ENCODE measurements at places on chromosomes 7 and 10.
A peak's percentile ranks its signal among the peaks of the same experiment; 100 is the strongest.

DNA sequence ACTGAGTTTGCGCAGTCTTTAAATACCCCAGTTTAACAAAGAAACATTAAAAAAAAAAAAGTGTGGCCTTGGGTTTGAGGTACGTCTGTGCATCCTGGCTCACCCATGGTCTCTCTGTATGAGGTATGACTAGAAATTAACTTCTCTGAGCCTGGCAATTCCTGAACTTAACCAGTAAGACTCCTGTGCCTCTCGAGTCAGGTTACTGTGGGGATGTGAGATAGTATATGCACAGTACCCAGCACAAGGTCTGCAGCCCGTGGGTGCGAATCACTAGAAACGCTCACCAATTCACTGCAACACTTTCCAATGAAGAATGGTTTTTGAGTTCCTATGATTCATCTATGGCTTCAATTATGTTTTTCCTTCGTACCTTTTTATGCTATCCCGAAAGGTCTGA, 149.9 kb downstream of the SFMBT2 start:
- no peak for DNase-seq

- DNase-seq, result no peak
These were observed 118.7 kb downstream of the RALA start for GRCh38 chr7:39741942-39742623.

- DNase-seq, result no peak
These were observed 187.5 kb upstream of the NFE2L3 start for GRCh38 chr7:25964483-25964991.

- DNase-seq, result no peak
These were observed 21.5 kb downstream of the CUX1 start for GRCh38 chr7:101838837-101839483.

DNA sequence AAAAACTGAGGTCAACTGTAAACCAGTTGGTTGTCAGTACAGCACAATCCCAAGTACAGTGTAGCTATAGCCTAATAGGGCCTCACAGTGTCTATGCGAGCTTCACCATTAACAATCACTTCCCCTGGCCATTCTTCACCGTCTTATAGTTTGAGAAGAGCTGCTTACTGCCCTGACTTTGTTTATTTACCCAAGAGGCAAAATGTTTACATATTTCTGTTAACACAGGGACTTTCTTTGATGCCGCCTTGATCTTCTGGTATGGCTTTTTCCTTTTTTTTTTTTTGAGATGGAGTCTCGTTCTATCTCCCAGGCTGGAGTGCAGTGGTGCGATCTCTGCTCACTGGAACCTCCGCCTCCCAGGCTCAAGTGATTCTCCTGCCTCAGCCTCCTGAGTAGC, 3.3 kb downstream of the MYOF start:
- DNase-seq, result no peak

GRCh38 chr7:140042386-140042670, 20.4 kb downstream of the PARP12 start:
- DNase-seq, result no peak

DNA sequence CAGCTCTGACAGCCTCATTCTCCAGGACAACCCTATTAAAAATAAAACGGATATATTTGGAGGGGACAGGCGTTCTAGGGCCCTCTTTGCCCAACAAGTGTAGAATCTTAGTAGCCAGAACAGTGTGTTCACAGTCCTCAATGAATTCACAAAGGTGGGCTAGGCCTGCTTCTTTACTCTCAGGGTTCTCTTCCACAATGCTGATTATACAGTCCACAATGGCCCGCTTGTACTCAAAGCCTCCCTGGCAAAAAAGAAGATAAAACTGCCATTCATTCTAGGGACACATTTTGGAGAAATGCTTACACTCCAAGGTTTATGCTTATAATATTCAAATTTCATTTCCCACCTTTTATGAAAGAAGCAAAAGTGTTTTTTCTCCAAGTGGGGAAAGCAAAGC, 62.6 kb downstream of the MEST start:
- DNase-seq, result no peak

DNA sequence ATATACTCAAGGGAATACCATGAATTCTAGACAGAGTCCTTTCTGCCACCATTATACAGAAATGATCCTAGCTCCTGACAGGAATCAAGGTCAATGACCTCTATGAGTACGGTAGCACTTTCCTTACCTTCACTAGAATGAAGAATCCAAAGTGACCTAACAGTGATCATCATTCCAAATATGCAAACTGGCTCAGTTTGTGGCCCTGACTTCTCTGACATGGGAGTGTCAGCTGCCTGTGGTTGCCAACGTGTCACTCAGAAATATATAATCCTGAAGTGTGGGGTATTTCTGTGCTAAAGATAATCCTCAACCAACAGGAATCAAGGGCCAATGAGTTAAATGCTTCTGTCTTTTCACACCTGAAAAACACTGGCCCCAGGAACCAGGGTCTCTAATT, 45.7 kb downstream of the COPG2 start:
- DNase-seq, result no peak

DNA sequence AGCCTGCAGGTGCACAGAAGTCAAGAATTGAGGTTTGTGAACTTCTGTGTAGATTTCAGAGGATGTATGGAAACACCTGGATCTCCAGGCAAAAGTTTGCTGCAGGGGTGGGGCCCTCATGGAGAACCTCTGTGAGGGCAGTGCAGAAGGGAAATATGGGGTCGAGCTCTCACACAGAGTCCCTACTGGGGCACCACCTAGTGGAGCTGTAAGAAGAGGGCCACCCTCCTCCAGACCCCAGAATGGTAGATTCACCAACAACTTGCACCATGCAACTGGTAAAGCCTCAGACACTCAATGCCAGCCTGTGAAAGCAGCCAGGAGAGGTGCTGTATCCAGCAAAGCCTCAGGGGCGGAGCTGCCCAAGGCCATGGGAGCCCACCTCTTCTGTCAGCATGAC, 205.8 kb downstream of the CCSER2 start:
- DNase-seq, result no peak

GRCh38 chr10:28555358-28555757, 22.4 kb downstream of the WAC start:
- DNase-seq, result no peak

GRCh38 chr7:96321658-96322372, at the start of gene SLC25A13:
Gene SLC25A13 (minus strand): TSS chr7:96322098. CDS start chr7:96321956, 142 bp downstream.
- DNase-seq, result peak; percentile 56

DNA sequence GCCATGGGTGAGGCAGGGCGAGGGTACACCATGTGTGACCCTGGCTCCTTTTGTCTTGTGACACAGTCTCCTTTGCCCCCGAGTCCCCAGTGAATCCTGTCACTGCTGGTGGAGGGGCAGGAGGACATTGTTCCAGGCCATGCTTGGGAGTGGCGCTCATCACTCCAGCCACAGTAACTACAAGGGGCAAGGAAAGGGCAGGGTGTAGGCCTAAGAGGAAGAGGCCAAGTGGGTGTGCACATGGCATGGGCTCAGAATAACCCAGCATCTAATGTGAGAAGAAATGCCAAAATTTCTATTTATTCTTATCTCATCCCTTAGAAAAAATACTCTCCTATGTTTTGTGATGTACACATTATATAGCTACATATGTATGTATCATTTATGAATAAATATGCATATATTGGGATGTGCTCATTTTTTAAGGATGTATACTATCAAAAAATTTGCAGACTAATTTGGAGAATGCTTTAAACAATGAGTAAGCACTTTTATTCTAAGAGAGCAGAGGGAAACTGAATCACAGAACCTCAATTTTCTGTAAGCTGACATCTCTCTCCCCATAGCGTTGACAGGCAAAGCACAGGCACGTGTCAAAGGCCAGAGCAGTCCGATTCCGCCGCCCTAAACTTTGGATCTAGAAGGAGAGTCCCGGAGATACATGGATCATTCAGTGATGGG, 36.9 kb downstream of the RNF32 start:
- no peak for DNase-seq

DNA sequence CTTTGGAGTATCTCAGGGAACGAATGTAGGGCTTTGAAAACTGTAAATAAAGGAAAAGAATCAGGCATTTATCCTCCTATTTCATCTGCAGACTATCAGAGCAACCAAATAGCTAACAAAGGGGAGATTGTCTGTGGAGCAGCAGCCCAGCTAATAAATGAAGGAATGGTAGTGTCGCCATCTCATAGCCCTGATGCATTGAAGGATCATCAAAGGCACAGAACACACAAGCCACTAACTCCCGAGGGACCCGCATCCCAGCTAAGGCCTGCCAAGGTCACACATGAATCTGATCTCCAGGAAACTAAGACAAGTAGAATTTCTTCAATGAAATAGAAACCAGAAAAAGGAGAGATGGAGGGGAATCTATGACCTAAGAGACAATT, 38.2 kb downstream of the CALML5 start:
- no peak for DNase-seq

GRCh38 chr10:34231441-34232180, 583.5 kb downstream of the PARD3 start:
- DNase-seq, result no peak

DNA sequence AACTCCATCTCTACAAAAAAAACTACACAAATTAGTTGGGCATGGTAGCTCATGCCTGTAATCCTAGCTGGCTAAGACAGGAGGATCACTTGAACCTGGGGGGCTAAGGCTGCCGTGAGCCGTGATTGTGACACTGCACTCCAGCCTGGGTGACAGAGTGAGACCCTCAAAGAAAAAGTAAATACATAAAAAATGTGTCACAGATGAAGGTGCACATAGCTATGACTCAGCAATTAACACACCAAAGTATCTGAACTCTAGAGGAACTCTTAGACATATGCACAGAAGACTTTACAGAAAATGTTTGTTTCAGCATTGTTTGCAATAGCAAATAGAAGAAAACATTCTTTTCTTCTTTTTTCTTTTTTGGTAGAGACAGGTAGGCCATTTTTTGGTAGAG, 8.3 kb downstream of the C10orf62 start:
- DNase-seq, result no peak

DNA sequence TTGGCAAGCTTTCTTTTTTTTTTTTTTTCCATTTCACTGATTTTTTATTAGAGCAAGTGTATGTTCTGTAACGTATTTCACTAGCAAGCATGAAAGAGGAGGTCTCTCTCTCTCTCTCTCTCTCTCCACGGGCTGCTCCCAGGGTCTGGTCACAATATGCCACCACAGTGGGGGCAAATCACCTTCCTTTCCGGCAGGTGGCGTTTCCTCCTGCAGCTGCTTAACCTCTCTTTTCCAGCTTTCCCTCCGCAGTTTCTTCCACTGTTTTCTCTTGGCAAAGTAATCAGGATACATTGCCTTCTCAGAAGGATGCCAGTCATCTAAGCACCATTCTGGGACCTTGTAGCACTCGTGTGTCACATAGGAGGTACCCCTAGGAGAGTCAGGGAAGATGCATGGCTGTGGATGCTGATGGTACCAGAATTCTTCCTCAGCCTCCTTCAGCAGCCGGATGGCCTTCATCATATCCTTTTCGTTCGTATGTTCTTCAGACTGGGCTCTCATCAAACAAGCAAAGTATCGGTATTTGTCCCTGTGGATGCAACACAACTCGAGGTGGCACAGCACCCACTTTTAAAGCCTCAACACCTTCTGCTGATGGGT, 197.3 kb upstream of the PODXL start:
- DNase-seq, result no peak

- no peak for DNase-seq
These were observed 133.5 kb upstream of the PRSS58 start for GRCh38 chr7:142391191-142391992.

- DNase-seq, result no peak
These were observed 81.5 kb downstream of the ZNF22 start for GRCh38 chr10:45082176-45082575.

- no peak for DNase-seq
These were observed 28.5 kb upstream of the CRYGN start for GRCh38 chr7:151468217-151469018.

GRCh38 chr10:99761365-99761764, 21.1 kb upstream of the ABCC2 start:
- DNase-seq, result no peak

GRCh38 chr7:158283016-158283974, 304.3 kb downstream of the PTPRN2 start:
- DNase-seq, result no peak

DNA sequence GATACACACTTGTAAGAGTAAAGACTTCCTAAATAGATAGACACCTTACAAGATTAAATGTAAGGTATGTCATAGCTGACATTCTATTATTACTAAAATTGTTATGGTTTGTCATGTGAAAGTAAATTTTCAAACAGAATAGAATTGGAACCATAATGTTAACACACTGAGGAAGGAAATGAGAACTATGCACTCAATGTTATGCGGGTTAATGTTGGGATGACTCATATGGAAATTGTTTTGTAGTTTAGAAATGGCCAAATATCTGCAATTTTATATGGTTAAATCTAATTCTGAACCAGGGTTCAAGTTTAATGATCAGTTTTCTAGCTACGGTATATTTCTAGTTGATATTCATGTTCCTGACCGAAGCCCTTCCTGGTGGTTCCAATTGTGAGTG, 214.2 kb upstream of the ADO start:
- no peak for DNase-seq

DNA sequence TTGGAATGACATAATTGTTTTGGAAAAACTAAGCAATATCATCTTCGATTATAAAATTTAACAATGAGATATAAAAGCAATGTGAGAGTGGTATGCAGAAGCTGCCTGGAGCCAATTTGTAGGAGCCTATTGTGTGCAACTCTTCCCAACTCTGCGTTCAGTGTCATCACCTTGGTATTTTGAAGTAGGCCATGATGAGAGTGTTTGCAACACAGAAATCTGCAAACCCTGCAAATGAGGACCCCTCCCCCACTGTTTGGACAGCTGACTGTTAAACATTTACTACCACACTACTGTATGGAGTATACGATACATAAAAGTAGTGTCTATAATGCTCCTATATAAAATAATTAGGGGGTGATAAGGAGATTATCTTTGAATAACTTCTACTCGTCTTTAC, 531.3 kb downstream of the ATRNL1 start:
- no peak for DNase-seq

Measured in activated gamma-delta T cell (primary cell).